ENCODE measurements at places on chromosomes 2 and 18. TPM values are rescaled to one million over a fixed set of nuclear protein-coding genes. Genes with fewer than 3 reads are reported as not detected.

Gene ANKRD53
- 1.7 TPM for polyA plus RNA-seq

Gene MBD1
- polyA plus RNA-seq: 61.1 TPM

GRCh38 chr2:86628091-86628522 lies 4.4 kb upstream of the RNF103 start:
- DNase-seq: no peak

GRCh38 chr18:31203096-31203793 lies 40.6 kb upstream of the DSC1 start:
- no peak for DNase-seq

Gene C2orf78
- polyA plus RNA-seq: not detected

- no peak for DNase-seq
Observed at GRCh38 chr2:38277245-38278116, 99.6 kb downstream of the ATL2 start.

GRCh38 chr18:64765908-64766307 lies 617.0 kb upstream of the LINC00305 start:
- DNase-seq: no peak

DNA sequence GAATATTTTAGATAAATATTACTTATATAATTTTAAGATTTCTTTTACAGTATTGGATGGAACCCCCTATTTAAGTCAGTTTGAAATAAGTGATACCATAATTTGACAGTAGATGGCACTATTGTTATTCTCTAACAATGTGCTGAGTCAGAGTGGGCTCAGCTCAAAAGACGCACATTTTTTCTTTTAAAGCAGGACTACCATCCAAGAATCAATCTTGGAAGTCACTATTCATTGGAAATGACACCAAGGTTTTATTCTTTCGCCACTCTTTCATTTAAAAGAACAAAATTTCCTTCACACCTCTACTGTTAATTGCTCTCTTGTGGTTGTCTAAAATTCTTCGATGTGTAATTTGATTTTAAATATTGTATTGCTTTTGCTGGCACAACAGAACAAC lies 32.6 kb upstream of the SPAG16 start:
- DNase-seq: peak; percentile 70

DNA sequence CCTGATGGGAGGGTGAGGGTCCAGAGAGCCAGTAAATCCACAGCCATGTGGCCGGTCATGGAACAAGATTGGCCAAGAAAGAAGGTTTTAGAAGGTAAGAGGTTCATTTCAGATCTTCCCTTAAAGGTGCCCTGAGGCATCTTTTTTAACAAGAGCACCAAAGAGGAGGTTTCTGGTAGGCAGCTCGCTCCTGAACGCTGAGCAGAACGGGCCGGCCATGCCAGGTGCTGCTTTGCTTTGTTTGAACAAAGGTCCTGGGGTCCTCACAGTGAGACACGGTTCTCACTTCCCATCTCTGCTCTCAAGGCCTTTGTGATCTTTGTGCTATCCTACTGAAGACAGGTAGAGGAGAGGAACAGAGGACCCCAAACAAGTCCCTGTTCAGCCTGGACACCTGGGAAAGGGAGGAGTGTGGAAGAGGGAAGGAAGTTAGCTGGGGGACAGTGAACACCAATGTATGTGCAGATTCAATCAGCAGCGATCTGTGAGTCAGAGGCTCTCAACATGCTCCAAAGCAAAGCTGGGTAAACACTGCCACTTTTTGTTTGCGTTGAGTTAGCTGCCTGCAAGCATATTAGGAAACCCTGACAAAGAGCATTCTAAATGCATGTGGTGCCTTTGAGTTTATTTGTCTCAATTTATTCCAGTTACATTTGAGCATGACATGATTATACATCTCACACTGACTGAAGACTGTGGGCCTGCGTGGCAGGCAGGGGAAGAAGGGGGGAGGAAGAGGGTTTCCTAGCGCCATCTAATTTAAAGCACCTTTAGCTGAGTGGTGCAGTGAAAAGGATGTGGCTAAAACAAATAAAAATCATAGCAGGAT lies 102.4 kb downstream of the ASB1 start:
- DNase-seq: no peak
